Chondrocyte (in vitro differentiated cells): ENCODE measurements at places on chromosomes 1 and 21. TPM values are rescaled to one million over a fixed set of nuclear protein-coding genes. Genes with fewer than 3 reads are reported as not detected.
A peak's percentile ranks its signal among the peaks of the same experiment; 100 is the strongest.

The NCF2 gene
- 1.2 to 3.2 TPM (median 2.7 TPM) in 3 replicates for total RNA-seq

The MRAP gene
- not detected in 3 replicates for total RNA-seq

The CDC20 gene
- total RNA-seq, result 14.4 to 16.9 TPM (median 14.5 TPM) in 3 replicates

DNA sequence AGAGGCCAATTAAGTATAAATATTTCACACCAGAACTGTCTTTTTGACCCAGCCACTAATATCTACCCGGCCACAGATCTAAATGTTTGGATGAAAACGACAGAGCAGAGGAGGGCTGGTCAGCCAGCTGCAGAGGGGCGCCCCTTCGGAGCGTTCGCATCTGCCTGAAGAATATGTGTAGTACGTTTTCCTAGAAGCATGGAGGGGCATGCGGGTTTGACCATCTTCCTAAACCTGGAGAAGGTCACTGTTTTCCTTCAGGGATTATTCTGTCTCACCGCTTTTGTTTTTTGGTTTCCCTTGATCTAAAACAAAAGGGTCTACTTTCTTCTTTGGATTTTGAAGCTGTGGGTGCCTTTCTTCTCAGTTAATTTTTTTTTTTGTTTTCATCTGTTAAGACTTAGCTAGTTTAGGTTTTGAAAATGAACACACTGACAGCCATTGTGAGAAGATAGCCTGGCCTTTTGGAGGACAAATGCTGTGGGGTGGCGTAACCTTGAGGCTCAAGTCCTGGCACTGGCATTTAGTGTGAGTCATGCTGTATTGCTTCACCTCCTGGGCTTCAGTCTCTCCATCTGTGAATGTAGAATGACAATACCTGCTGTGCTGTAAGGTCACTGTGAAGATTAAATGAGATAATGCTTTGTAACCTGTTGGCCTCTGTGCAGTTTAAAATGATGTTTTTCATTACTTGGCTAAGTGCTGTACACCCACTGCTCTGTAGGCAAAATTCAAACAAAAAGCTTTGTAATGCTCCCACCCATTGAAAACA is 74.1 kb upstream of the IRF2BP2 start:
- H3K4me3 ChIP-seq, result no peak overlapping the region
- no peak for DNase-seq
- no peak overlapping the region for H3K27ac ChIP-seq

GRCh38 chr1:41416552-41417334 is 55.5 kb downstream of the FOXO6 start:
- no peak overlapping the region for H3K27ac ChIP-seq
- no peaks in the 10 kb centered on the region for H3K36me3 ChIP-seq
- H3K4me1 ChIP-seq, result peaks cover 17% of the 10 kb centered on the region
- DNase-seq, result no peak
- H3K27me3 ChIP-seq, result peaks cover 2% of the 10 kb centered on the region

GRCh38 chr1:38789498-38790169 is 69.9 kb downstream of the RRAGC start:
- H3K27me3 ChIP-seq, result peaks cover 40% of the 10 kb centered on the region
- no peak overlapping the region for H3K4me3 ChIP-seq
- no peak overlapping the region for H3K27ac ChIP-seq
- DNase-seq, result no peak

- H3K36me3 ChIP-seq, result no peaks in the 10 kb centered on the region
- peak overlapping the region; percentile 38 for H3K4me3 ChIP-seq
- H3K27me3 ChIP-seq, result no peaks in the 10 kb centered on the region
- H3K4me1 ChIP-seq, result peaks cover 36% of the 10 kb centered on the region
Observed at GRCh38 chr1:2212532-2213491, 15.3 kb upstream of the SKI start.

DNA sequence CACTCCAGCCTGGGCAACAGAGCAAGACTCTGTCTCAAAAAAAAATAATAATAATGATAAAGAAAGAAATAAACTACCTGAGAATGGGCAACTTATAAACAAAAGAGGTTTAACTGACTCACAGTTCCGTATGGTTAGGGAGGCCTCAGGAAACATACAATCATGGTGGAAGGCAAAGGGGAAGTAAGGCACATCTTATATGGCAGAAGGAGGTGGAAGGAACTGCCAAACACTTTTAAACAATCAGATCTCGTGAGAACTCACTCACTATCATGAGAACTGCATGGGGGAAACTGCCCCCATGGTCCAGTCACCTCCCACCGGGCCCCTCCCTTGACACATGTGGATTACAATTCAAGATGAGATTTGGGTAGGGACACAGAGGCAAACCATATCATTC is 6.3 kb upstream of the EGLN1 start:
- no peak overlapping the region for H3K4me3 ChIP-seq
- no peak overlapping the region for H3K27ac ChIP-seq
- no peaks in the 10 kb centered on the region for H3K27me3 ChIP-seq
- DNase-seq, result no peak
- peaks cover 12% of the 10 kb centered on the region for H3K4me1 ChIP-seq

DNA sequence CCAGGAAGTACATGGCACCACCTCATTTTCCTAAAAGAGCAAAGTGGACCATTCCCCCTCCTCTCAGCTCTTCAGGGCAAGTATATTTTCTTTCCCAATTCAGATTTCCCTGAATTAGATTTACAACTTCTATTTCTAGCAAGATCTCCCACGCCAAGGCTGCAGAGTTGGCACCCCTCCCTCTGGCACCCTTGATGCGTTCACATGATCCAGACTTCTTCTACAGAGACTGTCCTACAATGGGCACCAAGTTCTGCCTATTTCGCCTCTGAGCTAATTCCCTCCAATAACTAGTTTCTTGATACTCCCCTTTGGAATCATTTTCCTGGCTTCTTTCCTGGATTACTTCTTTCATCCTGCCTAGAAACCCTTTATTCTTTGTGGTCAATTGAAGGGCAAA is 122.0 kb downstream of the CDC7 start:
- DNase-seq, result no peak
- H3K27me3 ChIP-seq, result peaks cover 8% of the 10 kb centered on the region
- H3K4me3 ChIP-seq, result no peak overlapping the region
- peaks cover 6% of the 10 kb centered on the region for H3K4me1 ChIP-seq
- H3K36me3 ChIP-seq, result no peaks in the 10 kb centered on the region

DNA sequence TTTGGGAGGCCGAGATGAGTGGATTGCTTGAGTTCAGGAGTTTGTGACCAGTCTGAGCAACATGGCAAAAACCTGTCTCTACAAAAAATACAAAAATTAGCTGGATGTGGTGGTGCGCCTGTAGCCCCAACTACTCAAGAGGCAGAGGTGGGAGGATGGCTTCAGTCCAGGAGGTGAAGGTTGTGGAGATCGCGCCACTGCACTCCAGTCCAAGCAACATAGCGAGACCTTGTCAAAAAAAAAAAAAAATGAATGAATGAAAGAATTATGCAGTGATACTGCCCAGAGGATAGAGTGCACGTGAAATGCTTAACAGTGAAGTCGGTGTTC is 429 bp upstream of the DPH2 start:
- H3K36me3 ChIP-seq, result peaks cover 9% of the 10 kb centered on the region
- peak overlapping the region; percentile 98 for H3K4me3 ChIP-seq
- H3K4me1 ChIP-seq, result peaks cover 26% of the 10 kb centered on the region
- no peak for DNase-seq

- H3K27ac ChIP-seq, result peak overlapping the region; percentile 85
- no peak for DNase-seq
- H3K36me3 ChIP-seq, result no peaks in the 10 kb centered on the region
- H3K4me1 ChIP-seq, result peaks cover 85% of the 10 kb centered on the region
- no peaks in the 10 kb centered on the region for H3K27me3 ChIP-seq
- H3K4me3 ChIP-seq, result no peak overlapping the region
Observed at GRCh38 chr1:6870571-6870970, 85.3 kb downstream of the CAMTA1 start.

GRCh38 chr1:177596485-177596884 is 373.4 kb downstream of the SEC16B start:
- H3K27ac ChIP-seq, result no peak overlapping the region
- H3K27me3 ChIP-seq, result peaks cover 12% of the 10 kb centered on the region
- no peak overlapping the region for H3K4me3 ChIP-seq
- no peaks in the 10 kb centered on the region for H3K36me3 ChIP-seq
